ENCODE measurements at places on chromosomes 2 and 18.

- DNase-seq = no peak
Measured at GRCh38 chr2:172775319-172775718, 39.7 kb downstream of the RAPGEF4 start.

DNA sequence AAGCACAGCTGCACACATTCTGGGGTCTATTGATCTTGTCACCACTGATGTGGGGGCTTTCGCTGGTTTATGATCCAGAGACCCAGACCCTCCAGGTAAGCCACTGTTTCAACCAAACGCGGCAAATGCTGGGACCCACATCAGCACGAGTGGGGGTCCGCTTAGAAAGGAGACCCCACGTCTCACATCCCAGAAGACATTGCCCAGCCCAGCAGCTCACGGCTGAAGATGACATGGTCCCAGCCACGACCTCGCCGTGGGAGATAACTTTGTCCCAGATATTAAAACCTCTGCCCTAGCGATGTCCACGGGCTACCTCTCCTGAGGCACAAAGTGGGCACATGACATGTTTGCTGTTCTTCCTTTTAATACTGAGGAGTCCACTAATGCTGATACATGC lies 43.8 kb downstream of the LONRF2 start:
- no peak for DNase-seq

- DNase-seq = no peak
Measured at GRCh38 chr2:88281302-88282217, 111.4 kb downstream of the THNSL2 start.

DNA sequence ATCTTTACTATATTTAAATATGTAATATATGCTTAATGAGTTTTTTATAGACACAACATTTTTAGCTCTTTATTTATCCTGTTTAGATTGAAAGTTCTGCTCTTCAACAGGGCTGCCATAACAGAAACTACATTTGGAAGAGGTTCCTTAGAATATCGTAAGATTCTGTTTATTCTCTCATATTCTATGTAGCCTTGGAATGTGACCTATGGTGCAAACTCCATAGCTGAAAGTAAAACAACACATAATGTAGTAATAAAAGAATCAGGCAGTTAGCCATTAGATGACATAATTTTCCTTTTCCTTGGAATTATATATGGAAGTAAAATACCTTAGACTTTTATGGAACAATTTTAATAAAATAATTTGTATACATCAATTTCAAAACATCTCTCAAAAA lies 91.3 kb downstream of the ZNF804A start:
- DNase-seq = no peak

DNA sequence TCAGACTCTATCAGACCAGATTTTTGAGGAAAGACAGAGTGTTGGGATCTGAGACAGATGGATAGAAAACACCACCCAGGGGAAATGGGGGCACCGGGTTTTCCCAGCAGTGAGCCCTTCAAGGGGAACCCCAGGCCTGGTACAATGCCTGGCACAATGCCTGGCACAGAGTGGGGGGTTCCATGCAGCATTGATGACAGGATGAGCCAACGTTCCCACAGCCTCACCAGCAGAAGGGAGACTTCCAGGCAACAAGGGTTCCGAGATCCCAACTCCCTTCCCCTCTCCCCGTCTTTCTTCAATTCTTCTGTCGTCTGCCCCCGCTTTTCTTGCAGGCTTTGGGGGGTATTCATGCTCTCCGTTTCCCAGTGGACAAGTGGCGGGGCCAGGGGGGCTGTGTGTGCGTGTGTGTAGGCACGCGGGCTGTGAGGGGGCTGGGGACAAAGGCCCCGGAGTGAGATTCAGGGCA lies 132.1 kb upstream of the HAAO start:
- DNase-seq = no peak

- DNase-seq = no peak
Measured at GRCh38 chr2:166173263-166173662, 45.4 kb upstream of the SCN1A start.

GRCh38 chr18:25647404-25647803 lies 295.4 kb upstream of the ZNF521 start:
- no peak for DNase-seq

DNA sequence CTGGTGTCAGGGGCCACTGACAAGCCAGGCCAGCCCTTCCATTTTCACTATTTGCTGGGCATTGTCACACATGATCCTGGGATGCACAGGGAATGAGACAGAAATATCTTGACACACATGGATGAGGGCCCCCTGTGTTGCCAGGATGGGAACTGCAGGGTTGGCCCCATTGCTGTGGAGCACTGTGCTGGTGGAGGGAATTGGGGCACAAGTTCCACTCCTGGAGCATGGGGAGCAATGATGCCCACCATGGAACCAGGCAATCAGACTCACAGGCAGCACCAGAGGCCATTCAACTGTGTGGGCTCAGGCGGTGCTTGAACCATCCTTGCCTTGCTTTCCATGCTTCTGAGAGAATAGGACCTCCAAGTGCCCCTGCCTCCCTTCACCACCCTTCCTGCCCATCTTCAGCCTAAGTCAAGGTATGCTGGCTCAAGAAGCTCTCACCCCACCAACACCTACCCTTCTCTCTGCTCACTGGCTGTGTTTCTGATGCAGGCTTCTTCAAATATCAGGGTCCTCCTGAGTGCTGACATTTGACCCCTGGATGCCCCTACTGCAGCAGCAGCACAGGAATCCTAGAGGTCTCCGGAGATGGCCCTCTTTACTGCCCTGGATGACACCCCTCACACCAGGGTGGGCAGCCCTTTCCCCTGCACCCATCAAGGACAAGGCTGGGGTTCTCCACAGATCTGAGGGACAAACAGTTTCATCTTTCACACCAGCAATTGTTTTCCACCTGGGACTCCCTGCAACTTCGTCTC lies 11.0 kb downstream of the ADRA2B start:
- DNase-seq = no peak

- no peak for DNase-seq
Measured at GRCh38 chr2:164084066-164084465, 348.3 kb upstream of the FIGN start.

- no peak for DNase-seq
Measured at GRCh38 chr18:56723068-56723467, 71.9 kb downstream of the WDR7 start.

GRCh38 chr2:240420206-240421104 lies 15.0 kb upstream of the GPC1 start:
- DNase-seq = no peak

GRCh38 chr2:200129721-200130462 lies 174.5 kb downstream of the MAIP1 start:
- DNase-seq = no peak

- no peak for DNase-seq
Measured at GRCh38 chr2:20917719-20918572, 95.0 kb upstream of the LDAH start.

- no peak for DNase-seq
Measured at GRCh38 chr2:181516992-181517391, 59.8 kb downstream of the ITGA4 start.

- no peak for DNase-seq
Measured at GRCh38 chr18:39618265-39619003, 2052.8 kb upstream of the CELF4 start.

- no peak for DNase-seq
Measured at GRCh38 chr2:226380679-226381078, 418.9 kb downstream of the IRS1 start.

GRCh38 chr2:210965472-210965871 lies 409.1 kb downstream of the CPS1 start:
- DNase-seq = no peak

- no peak for DNase-seq
Measured at GRCh38 chr2:181198183-181198864, 217.9 kb downstream of the UBE2E3 start.

DNA sequence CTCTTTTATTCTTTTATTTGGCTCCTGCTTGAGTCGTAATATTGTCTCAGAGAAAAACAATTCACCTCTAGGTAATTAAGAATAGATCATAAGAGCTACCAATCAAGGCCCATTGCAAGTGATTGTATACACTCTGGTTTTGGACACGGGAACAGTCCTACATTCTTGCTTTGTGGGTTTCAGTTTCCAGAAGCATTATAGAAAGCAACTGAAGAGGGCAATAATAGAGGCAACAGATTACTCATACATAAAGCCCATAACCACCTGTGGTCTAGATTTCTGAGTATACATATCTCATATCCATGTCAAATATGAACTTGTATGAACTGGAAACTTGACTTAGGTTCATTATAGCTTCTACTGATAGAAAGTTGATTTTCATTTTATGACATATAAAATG lies 65.4 kb downstream of the DIS3L2 start:
- no peak for DNase-seq

DNA sequence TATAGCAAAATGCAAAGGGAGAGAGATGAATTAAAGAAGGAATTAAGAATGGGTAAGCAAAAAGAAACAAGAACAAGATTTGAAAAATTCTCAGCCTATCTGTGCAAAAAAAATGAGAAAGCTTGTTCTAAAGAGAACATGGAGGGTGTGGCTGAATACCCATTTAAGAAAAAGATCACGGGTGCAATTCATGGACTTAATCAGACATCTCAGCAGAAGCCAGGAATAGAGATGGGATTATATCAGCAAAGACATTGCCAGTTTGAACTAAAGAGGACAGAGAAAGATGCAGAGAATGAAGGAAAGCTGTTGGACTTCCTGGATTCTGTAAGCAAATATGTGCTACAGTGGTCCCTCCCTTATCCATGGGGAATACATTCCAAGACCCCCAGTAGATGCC lies 115.6 kb downstream of the RTTN start:
- no peak for DNase-seq

GRCh38 chr2:150880986-150881385 lies 380.7 kb downstream of the RBM43 start:
- DNase-seq = no peak

DNA sequence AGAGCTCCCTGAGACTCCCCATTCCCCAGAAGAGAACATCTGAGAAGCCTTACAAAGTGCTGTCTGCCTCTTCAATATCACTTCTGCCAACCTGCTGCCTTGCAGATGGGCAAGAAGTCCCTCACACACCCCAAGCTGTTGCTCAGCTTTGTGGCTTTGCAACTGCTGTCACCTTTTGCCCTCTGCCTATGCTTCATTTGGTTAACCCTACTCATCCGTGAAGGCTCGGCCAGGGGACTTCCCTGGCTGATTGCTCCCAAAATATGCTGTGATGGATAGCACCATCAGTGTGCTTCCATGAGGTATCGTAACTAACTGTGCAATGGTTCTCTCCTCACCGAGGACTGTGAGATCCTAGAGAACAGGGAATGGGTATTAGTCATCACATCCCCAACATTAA lies 88.9 kb upstream of the CYP1B1 start:
- DNase-seq = no peak

DNA sequence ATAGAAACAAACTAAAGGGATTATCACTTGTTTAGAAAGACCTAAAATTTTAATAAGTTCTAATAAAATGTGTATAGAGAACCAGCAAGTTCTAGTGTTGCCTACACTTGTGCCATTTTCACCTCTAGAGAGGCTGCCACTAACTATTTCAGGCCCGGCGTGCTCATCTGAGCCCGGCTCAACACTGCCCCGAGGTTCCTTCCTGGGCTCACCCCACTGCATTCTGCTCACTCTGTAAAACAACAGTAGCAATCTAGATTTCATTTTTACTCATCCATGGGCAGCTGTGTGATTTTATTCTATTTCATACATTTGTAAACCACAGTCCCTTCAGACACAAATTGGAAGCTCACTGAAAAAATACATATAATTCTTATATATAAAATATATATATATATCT lies 253.2 kb downstream of the L3MBTL4 start:
- DNase-seq = no peak

GRCh38 chr2:31231571-31232302 lies 2.2 kb upstream of the EHD3 start:
- DNase-seq = no peak

GRCh38 chr2:68141875-68142274 lies 15.8 kb upstream of the PNO1 start:
- no peak for DNase-seq

DNA sequence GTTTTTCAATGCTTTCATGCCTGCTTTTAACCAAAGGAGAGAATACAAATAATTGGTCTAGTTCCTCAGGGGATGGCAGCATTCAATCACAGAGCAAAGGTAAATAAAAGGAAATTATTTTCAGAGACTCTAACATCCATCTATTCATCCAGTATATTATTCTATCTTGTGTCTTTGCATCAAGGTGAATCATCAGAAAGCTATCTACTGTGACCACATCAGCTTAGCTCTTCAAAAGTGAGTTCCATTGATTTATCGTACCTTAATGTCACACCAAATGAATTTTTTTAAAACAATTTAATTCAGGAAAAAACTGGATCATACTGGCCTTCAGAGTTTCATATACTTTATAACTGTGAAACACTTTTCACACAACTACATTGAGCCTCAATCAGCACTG lies 66.1 kb downstream of the CHN1 start:
- DNase-seq = no peak

GRCh38 chr2:8886876-8887275 lies 49.5 kb upstream of the KIDINS220 start:
- no peak for DNase-seq

DNA sequence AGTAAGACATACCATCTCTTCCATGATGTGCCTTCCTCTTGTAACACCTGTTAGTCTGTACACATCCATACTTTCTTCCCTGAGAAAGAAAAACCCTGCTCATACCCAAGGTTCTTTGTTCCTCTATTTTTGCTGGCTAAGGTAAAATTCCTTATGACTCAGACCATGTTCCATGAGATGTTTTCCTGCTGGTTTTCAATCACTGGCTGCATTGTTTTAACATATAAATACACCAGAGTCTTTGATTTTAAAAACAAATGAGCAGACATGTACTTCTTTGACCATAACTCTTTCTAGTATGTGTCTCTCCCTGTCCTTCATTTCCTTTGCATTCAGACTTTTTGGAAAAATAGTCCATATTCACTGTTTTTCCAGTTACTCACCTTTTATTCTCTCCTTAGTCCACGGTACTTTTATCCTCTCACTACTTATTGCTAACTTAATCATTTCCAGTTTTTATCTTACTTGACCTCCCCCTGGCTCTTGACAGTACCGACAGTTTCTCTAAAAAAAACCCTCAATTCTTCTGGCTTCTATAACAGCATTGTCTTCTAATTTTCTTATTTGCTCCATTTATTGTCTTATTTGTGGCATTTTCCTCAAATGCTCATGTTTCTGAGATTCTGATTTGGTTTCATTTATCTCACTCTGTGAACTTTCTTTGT lies 4.3 kb downstream of the VAPA start:
- DNase-seq = no peak

DNA sequence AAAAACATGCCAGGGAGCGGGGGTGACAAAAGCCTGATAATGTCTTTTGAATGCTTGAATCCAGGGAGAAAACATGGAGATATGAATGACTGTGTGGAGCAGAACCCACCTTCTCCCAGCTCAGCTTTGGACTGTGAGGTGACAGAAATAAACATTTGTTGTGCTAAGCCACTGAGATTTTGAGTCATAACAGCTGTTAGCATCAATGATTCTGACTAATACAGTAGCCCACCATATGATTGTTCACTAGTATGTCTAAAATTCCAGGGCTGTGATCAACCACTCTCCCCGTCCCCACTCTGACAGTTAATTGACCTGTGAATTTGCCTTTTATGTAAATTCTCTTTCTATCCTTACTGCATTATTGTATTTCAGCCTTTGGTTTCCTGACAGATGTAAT lies 69.1 kb downstream of the PDK1 start:
- no peak for DNase-seq

GRCh38 chr2:3301001-3301400 lies 76.6 kb downstream of the EIPR1 start:
- no peak for DNase-seq

Data from stimulated activated CD8-positive, alpha-beta memory T cell treated with anti-CD3 and anti-CD28 coated beads, Interleukin-2, amount 100 ng/mL, for 1 hour (primary cell).